ENCODE measurements at places on chromosomes 4 and X.

DNA sequence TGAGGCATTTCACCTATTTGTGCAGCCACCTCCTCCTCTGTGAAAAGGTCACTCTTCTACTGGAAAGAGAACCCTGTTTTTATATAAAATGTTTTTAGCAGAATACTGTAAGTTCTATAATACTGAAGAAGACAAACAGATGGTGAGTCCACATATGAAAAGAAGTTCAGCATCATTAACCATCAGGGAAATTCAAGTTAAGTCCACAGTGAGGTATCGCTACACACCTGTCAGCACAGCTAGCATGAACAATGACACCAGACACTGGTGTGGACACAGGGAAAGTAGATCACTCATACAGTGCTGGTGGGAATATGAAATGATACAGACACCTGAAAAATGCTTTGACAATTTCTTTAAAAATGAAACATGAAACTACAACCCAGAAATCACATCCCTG is 133.0 kb downstream of the MAD2L1 start:
- DNase-seq, result no peak

- DNase-seq, result no peak
Observed at GRCh38 chr4:71303850-71304249, 35.0 kb upstream of the SLC4A4 start.

DNA sequence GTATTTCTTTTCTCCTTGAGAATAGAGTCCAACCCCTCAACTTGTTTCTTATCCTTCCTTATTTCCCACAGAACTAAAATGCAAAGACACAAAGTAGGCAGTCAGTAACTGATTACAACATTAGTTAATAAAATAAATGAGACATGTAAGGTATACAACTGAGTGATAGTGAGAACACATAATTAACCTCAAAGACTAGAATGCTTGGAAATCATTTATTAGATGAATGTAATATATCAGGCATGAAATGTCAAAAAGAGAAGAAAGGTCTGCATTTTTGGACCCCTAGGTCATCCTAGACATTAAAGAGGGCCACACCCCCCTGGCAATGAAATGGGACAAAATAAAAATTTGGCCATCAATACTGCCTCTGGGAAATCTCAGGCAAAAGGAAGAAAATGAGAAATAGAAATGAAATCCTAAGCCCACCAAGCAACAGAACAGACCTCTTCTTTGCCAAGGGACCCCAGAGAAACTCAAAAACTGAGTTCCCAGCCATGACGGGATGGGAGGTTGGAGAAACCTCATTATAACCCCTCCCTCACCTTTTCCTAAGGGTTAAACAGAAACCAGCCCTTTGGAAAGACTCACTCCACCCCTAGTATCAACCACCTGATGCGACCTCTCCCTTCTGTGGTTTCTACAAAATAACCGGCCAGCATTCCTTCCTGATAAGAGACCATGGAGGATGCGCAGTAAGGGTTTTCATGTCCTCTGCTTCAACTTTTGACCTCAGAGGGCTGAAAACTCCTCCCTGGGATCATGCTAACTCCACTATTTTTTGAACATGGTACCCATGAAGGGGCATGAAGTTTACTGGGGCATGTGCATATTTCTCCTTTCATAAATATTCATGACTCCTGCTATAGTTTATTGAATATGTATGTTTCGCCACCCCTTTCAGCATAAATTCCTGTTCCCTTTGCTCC is 90.0 kb upstream of the EXOC1L start:
- no peak for DNase-seq

DNA sequence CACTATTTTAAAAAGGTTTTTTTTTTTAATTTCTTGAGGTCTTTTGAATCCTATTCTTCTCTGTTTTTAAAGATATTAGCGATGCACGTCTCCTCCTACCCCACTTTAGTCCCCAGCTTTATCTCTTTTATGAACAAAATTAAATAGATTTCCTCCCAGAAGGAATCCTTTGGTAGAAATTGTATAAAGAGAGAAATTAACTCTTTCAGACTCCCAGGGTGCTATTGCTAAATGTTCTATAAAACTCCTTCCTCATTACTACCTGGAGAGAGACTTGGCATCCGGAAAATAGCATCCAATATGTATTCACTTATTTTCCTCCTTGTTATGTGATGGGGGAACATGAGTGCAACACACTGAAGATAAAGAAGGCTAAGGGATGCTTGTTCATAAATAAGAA is 16.5 kb upstream of the PACRGL start:
- no peak for DNase-seq

DNA sequence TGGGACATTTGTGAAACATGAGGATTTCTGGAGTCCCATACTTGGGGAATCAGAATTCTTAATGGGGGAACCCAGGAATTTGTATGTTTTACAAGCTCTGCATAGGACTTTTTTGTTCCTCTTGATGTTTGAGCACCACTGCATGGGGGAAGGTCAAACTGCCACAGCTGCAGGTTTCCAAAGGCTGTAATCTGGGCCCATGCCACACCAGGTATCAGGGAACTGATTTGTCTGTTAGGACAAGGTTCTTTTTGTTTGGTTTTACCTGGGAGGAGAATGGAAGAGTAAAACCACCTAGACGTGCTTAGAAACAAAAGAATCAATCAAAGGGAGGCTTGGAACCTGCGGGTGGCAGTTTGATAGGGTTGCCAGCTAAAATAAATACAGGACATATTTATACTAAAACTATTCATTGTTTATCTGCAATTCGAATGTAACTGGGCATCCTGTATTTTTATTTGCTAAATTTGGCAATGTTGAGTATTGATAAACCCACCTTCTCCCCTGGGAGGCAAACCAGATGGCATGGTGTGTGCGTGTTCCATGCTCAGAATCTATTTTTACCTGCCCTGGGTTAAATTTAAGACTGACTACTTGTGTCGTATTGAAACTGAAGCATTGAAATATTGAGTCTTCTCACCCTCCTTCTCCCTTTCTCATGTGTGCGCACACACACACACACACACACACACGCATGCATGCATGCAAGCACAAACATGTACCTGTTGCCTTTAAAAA is 63.7 kb downstream of the TMEM164 start:
- no peak for DNase-seq

- DNase-seq, result no peak
Observed at GRCh38 chr4:41448934-41449333, 89.0 kb upstream of the LIMCH1 start.

DNA sequence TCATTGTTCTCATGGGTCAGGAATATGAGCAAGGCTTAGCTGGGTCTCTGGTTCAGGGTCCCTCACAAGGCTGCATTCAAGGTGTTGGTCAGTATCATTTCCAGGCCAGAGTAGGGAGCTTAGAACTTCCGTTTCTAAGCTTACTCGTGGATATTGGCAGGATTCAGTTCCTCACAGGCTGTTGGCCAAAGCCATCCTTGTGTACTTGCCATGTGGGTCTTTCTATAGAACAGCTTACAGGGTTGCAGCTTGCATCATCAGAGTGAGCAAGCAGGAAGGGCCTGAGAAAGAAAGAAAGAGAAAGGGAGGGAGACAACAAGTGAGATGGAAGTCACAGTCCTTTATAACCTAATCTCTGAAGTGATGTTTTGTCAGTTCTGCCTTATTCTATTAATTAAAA is 5.1 kb upstream of the LIMCH1 start:
- DNase-seq, result no peak

DNA sequence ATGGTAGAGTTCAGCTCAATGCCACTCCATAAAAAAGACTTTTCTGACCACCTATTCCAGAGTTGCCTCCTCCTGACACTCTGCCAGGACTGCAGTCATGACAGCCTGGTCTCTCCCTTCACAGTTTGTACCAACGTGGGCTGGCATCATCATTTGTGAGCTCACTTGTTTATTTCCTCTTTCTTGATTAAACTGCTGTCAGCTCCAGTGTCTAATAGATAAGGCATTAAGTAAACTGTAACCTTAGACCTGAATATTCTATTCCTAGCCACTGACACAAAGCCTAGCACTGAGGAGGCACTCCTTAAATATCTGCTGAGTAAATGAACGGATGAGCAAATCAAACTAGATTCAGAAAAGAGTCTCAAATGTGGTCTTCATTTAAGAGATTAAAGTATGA is 48.7 kb downstream of the DDX60 start:
- DNase-seq, result no peak

DNA sequence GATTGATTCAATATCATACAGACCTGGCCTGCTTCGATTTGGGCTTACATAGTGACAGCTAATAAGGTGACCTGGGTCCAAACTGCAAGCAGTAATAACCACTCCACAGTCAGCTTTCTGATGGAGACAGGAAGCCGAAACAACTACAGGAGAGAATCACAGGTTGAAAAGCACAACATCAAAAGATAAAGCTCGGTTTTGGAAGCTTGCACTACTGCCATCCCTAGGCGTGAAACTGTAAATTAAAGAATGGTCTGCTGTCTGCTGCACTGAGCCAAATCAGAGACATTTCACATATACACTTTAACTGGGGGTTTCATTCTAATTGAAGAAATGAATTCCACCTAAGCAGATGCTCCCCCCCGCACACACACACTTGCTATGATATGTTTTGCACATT is 116.3 kb downstream of the DHX15 start:
- no peak for DNase-seq

GRCh38 chr4:145452447-145453162 is 29.0 kb upstream of the SMAD1 start:
- no peak for DNase-seq

- DNase-seq, result no peak
Observed at GRCh38 chr4:100826067-100826466, 308.2 kb upstream of the EMCN start.

GRCh38 chr4:2482693-2483092 is 13.8 kb downstream of the RNF4 start:
- DNase-seq, result peak; percentile 57

DNA sequence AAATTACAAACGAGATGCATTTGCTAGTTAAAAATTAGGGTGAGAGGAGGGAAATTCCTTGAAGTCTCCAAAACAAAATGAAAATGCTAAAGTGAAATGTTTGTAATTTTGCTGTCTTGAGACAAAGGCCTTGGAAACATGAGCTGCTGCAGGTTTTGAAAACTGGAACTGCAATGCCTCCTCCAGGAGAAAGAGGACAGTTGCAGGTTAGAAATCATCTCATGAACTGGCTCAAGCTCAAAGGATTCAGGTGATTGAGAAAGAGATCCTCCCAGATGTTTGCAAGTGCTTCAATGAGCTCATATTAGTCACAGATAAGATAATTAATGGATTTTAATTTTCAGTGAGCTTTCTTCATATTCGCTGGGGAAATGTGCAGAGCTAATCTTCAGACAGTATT is 32.4 kb downstream of the SMPX start:
- no peak for DNase-seq

GRCh38 chr4:81436096-81436495 is 35.6 kb downstream of the RASGEF1B start:
- no peak for DNase-seq

GRCh38 chr4:13396161-13396560 is 88.0 kb downstream of the RAB28 start:
- DNase-seq, result no peak

GRCh38 chr4:130053723-130054122 is 957.8 kb downstream of the C4orf33 start:
- DNase-seq, result no peak
